ENCODE measurements at places on chromosomes 16 and 17.

DNA sequence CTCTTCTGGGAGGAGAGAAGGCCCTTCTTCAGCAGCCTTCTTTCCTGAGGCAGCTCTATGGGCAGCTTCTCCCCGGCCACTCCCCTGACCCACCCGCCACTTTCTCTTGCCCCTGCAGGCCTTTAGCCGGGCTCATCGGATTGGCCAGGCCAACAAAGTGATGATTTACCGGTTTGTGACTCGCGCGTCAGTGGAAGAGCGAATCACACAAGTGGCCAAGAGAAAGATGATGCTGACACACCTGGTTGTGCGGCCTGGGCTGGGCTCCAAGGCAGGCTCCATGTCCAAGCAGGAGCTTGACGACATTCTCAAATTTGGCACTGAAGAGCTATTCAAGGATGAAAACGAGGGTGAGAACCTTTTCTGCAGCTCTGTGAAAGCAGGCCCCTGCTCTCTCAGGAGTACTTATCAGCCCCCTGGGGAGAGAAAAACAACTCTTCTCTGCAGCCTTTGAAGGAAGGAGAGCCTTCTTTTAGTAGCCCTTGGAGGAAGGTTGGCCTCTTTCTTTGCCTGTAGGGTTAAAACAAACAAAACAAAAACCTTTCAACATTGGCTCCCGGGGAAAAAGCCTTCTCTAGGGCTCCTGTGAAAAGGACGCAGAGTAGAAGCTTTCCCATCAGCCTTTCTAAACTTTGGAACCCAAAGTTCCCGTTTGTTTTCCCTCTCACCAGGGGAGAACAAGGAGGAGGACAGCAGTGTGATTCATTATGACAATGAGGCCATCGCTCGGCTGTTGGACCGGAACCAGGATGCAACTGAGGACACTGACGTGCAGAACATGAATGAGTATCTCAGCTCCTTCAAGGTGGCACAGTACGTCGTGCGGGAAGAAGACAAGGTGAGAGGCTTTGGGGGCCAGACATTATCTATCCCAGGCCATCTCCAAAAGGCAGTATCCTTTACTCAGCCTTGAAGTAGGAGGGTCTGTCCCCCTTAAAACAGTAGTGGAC lies 12.7 kb downstream of the RNF227 start:
- DNase-seq, result no peak

DNA sequence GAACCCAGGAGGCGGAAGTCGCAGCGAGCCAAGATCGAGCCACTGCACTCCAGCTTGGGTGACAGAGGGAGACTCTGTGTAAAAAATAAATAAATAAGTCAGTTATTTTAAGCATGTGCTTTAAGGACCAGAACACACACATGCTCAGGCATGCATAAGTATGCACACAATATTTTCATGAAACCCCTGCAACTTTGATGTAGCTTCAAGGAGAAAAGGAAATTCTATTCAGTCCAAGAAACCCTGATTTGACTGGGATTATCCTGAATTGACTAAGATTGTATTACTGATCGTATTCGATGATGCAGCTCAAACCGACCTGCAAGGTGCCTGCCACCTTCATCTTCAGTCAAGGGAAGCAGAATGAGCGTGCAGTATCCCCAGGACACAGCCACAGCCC lies 841 bp downstream of the TEKT5 start:
- DNase-seq, result no peak

GRCh38 chr16:17835118-17835876 lies 364.5 kb upstream of the XYLT1 start:
- DNase-seq, result no peak

GRCh38 chr16:90078579-90078895 lies 1.4 kb upstream of the PRDM7 start:
- no peak for DNase-seq

DNA sequence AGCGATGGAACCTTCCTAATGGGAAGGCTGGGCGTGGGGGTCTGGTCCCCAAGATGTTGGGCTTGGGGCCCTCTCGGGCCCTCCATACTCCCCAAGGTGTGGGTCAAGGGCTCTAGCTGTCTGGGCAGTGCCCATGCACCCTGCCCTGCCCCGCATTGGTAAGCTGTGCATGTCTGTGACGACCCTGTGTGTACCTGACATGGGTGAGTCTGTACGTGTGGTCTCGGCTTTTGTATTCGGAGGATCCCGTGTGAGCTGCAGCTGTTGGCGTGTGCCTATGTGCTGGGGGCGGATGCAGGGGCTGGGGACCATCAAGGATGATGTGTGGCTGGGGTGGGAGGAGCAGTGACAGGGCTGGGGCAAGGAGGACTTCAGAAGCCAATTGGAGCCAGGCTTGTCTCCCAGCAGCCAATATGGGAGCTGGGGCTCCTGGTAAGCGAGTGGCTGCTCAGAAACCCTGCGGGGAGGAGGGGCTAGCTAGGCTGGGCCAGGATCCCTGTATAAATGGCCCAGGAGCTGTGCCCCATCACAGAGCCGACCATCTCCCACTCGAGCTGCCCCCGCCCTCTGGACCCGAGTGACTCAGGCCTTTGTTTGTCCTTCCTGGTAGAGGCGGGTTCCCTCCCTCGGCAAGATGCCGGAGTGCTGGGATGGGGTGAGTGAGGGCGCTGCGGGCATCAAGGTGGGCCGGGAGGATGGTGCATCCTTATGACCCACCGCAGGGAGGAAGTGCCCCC lies at the start of gene NDRG4:
Gene NDRG4, plus strand, starts transcription at position 529 of the 737 bp plus-strand sequence. Its CDS starts 106 bp downstream, at position 635.
- DNase-seq, result no peak

GRCh38 chr16:53999841-54000240 lies 286.7 kb downstream of the IRX3 start:
- DNase-seq, result no peak

GRCh38 chr17:10754109-10754508 lies 24.3 kb upstream of the TMEM220 start:
- peak; percentile 50 for DNase-seq

DNA sequence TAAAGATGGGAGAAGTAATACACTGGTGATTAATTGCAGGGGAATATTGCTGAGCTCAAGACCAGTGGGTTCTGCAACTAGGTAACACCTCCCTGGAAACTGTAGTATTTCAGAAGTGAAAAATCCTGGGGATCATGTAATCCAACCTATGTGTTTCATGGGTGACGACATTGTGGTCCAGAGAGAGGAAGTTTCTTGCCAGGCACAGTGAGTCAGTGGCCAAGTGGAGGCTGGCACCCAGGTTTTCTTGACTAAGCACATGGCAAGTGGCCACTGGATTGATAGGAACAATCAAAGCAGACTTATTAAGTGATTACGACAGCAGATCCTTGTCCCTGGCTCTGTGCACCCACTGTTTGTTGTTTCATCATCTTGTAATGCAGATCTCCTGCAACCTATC lies 14.6 kb upstream of the CIITA start:
- DNase-seq, result peak; percentile 42

GRCh38 chr16:81938326-81939163 lies 72.7 kb downstream of the SDR42E1 start:
- DNase-seq, result no peak

- no peak for DNase-seq
Measured at GRCh38 chr17:71699907-71700306, 420.9 kb upstream of the SOX9 start.

DNA sequence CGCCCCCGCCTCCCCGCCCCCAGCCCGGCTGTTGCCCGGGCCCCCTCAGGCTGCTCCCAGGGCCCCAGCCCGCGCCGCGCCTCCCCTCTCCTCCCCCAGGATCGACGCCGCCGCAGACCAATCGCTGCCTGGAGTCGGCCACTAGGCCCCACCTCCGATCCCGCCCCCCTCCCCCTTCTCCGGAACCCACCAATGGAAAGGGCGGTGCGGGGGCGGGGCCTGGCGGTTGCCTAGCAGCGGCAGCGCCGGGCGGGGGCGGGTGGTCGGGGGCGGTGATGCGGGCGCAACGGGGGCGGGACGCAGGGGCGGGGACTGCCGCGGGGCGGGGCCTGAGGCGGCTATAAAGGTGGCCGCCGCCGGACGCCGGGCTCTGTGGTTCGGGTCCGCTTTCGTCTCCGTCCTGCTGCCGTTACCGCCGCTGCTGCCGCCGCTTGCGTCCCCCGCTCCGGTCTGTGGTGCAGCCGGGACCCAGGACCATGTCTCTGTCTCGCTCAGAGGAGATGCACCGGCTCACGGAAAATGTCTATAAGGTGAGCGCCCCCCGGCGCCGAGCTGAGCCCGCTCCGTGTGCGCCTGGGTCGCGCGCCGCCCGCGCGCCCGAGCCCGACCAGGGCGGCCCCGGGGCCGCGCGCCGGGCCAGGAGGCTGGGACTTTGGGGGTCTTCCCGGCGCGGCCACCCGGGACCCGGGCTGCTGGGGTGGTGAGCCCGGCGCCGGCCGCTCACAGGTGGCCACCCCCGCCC lies at the start of gene BAIAP2:
Gene BAIAP2, plus strand, starts transcription at position 373 of the 742 bp plus-strand sequence. Its CDS starts 104 bp downstream, at position 477.
- peak; percentile 99 for DNase-seq

GRCh38 chr17:32265192-32265923 lies at the start of gene RHBDL3:
Gene RHBDL3 (plus strand): TSS chr17:32265832. CDS start chr17:32266190, 358 bp downstream.
- DNase-seq, result peak; percentile 73

GRCh38 chr17:72223866-72224291 lies 103.1 kb downstream of the SOX9 start:
- no peak for DNase-seq

GRCh38 chr17:82120148-82120547 lies 22.1 kb upstream of the FASN start:
- no peak for DNase-seq

GRCh38 chr16:75265911-75266701 lies 14.7 kb upstream of the BCAR1 start:
- DNase-seq, result peak; percentile 83

DNA sequence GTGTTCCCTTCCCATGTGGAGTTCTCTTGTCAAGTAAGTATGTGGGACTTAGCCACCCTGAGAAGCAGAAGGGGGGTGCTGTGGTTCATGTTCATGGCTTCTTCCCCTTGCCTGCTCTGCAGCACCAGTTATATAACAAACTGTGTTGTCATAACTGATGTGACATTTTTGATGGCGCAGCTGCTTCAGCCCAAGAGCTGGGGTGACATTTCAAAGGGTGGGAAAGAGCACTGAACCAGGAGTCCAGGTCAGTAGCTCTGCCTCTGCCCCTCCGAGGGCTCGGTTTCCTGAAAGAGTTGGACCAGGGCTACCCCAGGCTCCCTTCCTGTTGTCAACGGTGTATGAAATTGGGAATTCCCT lies 7.4 kb downstream of the GNAO1 start:
- DNase-seq, result no peak

GRCh38 chr17:58521680-58522079 lies 7.2 kb upstream of the MTMR4 start:
- no peak for DNase-seq

GRCh38 chr17:12977008-12977751 lies 40.6 kb downstream of the ELAC2 start:
- DNase-seq, result no peak

DNA sequence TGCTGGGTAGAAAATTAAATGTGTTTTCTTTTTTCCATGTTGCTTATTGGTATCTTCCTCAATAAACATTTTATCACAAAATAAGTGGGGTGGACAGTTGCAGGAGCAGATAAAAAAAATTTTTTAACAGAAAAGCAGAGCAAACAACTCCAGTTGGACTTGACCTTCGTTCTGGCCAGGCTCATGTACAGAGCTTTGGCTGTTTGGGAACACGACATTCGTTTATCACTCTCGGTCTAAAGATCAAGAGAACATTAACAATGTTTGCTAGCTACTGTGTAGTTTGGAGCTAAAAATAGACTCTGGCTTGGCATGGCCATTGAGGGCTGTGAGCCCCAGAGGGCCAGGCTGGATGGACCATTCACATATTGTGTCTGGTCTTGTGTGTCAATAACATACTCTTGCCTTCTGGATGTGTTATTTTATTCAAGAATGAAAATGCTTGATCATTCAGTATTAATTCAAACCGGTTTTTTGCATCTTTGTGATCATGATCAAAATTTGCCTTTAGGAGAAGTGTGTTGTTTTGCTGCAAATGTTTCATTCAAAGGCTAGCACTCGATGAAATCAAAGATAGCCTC lies 56.6 kb downstream of the TMEM186 start:
- peak; percentile 43 for DNase-seq

DNA sequence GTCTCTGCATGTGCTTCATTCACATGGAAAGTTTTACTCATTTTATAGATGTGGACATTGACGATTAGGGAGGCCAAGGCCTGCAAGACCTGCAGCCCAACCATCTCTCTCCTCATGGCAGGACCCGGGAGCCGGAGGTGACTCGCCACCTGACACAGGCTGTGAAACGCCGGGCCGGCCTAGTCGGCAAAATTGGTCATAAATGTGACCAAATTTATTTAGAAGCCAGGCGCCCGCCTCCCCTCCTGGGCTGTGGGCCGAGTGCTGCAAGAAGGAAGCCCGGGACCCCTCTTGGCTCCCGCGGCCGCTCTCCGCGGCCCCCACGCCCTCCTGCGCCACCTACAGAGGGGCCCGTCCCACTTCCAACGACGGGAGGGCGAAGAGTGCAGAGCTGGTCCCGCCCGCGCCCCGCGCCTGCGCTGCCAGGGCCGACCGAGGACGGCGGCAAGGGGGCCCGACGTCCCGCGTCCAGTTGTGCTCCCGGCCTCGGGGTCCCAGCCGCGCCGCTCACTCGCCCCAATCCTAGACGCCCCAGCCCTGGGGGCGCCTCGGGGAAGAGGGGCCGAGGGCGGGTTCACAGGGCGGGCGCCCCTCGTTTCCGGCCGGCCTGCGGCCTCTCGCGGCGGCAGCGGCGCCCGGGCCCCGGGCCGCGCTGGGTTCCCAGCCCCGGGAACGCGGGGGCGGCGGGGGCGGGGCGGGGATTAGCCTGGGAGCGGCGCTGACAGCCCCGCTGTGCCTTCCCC lies 47.5 kb downstream of the WNT3 start:
- peak; percentile 62 for DNase-seq

- no peak for DNase-seq
Measured at GRCh38 chr17:68942389-68942788, 12.8 kb downstream of the ABCA8 start.

- DNase-seq, result no peak
Measured at GRCh38 chr17:46154151-46154816, 38.9 kb downstream of the KANSL1 start.
